ENCODE measurements at places on chromosomes 5 and 9.

- DNase-seq, result no peak
Measured at GRCh38 chr9:13436591-13436990, 157.1 kb upstream of the MPDZ start.

GRCh38 chr5:100760688-100761087 lies 142.4 kb downstream of the ST8SIA4 start:
- no peak for DNase-seq

DNA sequence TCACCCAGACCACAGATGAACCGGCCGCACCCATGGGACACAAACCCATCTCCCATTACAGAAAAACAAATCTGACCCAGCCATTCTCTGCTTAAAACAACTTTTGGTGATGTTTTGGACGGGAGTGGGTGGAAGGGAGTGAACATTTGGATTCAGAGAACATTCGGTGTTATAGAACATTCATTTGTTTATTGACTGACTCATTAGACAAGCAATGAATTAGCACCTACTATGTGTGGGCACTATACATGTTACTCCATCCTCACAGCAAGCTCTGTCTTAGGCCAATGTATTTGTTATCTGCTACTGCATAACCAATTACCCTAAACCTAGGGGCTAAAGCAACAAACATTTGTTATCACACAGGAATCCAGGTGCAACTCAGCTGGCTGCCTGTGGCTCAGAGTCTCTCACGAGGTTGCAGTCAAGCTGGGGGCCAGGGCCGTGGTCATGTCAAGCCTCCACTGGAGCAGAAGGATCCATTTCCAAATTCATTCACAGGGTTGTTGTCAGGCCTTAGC lies 5.1 kb upstream of the ERGIC1 start:
- DNase-seq, result no peak

- DNase-seq, result no peak
Measured at GRCh38 chr5:80239680-80240367, 16.0 kb downstream of the SERINC5 start.

All from HT1080 (cell line).